ENCODE measurements at places on chromosomes 5 and 9.

DNA sequence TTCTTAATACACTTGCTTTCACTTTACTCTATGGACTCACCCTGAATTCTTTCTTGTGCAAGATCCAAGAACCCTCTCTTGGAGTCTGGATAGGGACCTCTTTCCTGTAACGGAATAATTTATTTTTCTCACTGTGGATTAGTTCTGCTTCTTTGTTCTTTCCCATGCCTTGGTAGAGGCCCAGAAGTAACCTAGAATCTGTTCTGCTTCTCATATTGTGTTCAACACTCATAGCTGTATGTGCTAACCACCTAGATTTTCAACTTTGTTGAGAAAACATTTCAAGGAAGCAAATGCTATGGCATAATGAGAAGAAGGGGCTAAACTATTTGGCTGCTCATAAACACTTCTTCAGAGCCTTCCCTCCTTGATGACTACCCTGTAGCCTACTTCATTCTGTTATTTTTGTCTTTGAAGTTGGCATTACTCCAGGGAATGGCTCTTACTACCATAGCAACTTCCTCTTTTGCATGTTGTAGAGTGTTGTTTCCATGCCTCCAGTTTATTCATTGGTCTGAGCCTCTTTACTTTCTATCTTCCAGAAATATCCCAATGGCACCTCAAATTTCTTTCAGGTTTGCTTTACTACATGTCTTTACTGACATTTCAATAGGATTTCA, 74.3 kb downstream of the KIAA0825 start:
- no peak for DNase-seq

- no peak for DNase-seq
Measured at GRCh38 chr5:3389471-3390026, 206.1 kb upstream of the IRX1 start.

- no peak for DNase-seq
Measured at GRCh38 chr5:35626553-35626952, 8.9 kb downstream of the SPEF2 start.

DNA sequence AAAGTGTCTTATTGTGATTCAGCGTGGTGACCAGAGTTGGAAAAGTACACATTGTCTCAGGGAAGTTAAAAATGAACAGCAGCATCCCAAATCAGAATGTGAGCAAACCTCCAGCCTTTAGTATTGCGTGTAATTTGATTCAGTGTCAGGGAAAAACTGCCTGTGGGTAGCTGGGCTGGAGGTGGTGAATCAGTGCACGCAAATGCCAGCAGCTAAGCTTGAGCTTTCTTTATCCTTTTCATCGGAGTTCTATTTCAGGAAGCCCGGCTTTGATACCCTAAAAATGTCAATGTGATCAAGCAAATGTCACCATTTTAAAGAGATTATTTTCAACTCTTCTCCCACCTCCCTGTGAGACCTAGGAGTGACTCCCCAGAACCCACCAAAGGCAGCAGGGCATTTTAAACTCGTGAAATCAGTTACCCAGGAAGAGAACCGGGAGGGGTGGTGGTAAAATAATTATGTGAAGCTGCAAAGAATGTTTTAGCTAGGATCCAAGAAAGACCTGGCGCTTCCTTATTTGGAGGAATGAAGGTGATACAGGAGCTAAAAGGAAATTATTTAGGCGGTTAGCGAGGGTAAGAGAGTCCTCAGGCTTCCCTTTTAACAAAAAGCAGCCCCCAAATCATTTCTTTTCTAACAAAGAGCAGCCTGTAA, 25.7 kb upstream of the C5orf47 start:
- DNase-seq, result no peak

GRCh38 chr5:44486591-44486990, 97.4 kb upstream of the FGF10 start:
- no peak for DNase-seq
